ENCODE measurements at places on chromosomes 4 and X.

DNA sequence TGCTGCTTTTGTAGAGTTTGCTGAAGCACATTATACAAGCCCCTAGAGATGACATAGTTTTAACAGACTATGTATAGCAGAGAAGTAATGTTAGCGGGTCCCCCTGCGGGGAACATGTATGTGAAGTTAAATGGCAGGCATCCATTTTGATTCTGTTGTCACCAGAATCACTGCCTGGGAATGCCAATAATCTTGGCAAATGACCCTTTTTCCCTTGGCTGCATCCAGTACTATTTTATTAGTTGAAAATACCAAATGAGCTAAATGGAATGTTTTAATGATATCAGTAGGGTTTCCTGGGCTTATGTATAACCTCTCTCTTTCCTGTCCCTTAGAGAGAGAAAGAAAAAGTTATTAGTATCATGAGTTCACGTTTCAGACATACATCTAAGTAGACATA, 93.6 kb downstream of the LIMCH1 start:
- no peak for DNase-seq

- DNase-seq = no peak
These were observed 288.0 kb downstream of the SH2D1A start for GRCh38 chrX:124634363-124634762.

- DNase-seq = no peak
These were observed 30.6 kb upstream of the GPRIN3 start for GRCh38 chr4:89338206-89338605.

- DNase-seq = no peak
These were observed 72.6 kb upstream of the SLC4A4 start for GRCh38 chr4:71266090-71266794.

DNA sequence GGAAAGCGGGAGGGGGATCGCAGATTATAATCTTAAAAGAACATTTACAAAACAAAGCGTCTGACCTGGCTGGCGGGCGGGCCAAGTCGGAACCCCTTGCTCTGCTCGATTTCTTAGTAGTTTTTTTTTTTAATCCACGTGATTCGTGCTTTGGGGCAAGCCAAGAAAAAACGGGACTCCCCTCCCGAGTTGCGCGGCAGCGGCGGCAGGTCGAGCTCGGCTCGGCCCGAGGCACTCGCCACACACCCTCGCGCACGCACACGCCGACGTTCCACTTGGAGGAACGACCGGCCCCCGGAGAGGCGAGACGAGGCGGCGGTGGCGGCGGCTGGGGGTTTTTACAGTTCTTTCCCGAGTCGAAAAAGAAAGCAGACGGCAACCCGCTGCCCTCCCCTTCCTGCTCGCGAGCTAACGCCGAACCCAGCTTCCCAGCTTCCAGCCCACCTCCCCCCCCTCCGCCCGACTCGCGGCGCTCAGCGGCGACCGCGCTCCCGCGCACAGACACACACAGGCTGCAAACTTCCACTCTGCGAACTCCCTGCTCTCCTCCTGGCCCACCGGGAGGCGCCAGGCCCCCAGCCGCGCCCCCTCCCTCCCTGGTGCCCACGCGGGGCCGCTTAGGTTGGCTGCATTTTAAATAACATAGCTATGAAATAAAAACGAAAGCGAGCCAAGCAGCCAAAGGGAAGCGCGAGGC, 1.2 kb downstream of the BCOR start:
- DNase-seq = peak; percentile 19

GRCh38 chr4:158786121-158786601, 17.3 kb downstream of the FNIP2 start:
- no peak for DNase-seq

DNA sequence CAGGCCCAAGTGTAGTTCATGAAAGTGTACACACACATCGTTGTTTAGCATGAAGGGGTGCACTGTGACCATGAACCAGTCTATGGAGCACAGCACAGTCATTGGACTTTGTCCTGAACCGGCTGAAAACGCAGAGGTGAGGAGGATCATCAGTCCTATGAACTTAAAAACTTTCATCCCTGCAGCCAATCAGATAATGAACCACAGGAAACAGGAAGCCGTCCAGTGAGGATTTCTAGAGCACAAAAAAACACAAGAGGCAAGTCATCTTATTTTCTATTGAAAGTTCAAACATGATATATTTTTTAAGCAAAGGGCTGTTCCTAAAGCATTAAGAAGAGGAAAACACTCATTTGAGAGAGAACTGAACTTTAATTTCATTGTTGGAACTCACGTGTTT, 91.8 kb downstream of the PLAC1 start:
- no peak for DNase-seq

DNA sequence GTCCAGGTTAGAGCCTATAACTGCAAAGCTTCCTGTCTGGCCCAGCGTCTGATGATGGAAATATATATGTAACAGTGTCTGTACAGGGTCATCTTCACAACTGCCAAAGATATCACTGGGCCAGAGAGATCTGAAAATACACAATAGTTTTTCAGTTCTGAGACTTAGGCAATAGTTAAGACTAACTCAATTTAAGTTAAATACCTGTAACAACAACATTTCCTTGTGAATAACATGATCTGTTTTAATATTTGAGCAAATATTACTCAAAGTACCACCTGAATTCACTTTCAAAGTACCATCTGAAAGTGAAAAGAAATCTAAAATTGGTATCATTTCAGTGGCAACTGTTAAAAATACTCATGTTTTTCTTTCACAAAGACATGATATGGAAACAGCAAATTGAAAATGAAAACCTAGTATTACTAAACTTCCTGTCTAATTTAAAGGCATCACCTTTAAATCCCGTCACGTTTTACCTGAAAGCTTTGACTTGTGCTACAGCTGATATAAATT, 9.6 kb downstream of the ZAR1 start:
- DNase-seq = no peak

GRCh38 chr4:141158219-141158618, 24.9 kb upstream of the RNF150 start:
- peak; percentile 50 for DNase-seq

DNA sequence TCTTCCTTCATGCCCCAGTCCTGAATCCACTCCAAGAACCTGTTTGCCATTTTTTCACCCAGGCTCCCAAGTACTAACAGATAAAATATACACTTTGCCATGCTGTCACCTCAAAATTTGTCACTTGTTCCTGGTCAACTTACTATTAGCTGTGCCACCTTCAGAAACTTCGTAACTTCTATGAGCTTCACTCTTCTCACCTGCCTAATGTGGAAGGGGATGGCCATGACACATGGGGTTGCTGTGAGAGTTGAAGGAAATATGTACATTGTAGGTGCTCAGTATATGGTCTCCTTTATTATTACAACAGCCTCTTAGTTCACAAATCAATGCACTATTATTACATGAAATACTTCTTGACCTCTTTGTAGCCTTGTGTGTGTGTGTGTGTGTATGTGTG, 10.4 kb downstream of the TMSB4X start:
- no peak for DNase-seq

GRCh38 chr4:22130741-22131140, 182.2 kb upstream of the KCNIP4 start:
- no peak for DNase-seq

DNA sequence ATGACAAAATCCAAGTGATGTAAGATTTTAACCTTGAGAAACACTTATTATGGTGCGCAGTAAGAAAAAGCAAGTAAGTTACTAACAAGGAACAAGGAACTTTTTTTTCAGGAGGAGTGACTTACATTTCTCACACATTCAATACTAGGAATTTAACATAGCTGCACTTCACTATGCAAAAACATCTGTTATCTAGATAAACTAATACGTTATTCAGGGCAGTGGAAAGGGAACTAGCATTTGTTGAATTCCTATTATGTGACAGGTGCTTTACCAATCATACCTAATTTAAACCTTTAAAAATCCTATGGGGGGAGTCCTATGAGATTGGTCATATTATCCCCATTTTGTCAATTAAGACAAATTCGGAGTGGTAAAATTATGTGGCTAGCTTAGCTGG, 238.0 kb downstream of the NR3C2 start:
- DNase-seq = no peak

- DNase-seq = no peak
These were observed 201.4 kb downstream of the SPOCK3 start for GRCh38 chr4:167032871-167033270.

DNA sequence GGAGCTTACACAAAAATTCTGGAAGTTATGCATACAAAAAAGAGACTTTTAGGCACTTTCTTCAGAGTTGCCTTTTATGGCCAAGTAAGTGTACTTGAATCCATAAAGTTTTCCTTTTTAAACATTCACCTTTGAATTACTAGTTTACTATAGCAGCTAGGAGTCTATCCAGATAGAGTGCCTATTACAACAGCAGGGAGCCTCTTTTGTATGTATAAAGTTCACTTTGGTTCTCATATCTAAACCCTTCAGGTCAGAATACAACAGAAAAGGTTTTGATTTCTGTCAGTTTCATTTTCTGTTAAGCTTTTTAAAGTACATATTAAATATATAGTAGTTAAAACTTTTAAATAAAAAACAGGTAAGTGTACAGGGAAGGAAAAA, 51.4 kb upstream of the IL13RA1 start:
- no peak for DNase-seq

GRCh38 chr4:71360844-71361243, 22.0 kb downstream of the SLC4A4 start:
- DNase-seq = no peak

DNA sequence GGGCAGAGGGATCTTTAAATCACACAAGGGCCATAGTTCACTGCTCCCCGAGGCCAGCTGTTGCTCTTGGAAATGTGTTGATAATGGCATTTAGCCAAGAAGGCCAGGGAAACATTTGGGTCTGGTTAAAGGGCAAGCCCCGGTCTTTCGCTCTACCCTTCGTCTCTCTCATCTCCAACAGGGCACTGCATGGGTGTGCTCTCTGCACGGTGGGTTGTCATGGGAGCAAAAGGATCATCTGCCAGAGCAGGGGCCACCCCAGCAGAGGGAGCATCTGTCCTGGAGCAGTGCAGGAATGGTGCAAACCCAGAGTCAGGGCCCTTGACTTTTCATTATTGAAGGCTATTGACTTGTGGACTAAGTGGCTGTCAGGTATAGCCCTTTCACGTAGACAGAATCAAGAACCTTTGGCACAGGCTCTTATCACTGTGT, 22.7 kb upstream of the PGRMC2 start:
- peak; percentile 31 for DNase-seq

GRCh38 chrX:149010853-149011224, 494.3 kb downstream of the IDS start:
- DNase-seq = no peak

DNA sequence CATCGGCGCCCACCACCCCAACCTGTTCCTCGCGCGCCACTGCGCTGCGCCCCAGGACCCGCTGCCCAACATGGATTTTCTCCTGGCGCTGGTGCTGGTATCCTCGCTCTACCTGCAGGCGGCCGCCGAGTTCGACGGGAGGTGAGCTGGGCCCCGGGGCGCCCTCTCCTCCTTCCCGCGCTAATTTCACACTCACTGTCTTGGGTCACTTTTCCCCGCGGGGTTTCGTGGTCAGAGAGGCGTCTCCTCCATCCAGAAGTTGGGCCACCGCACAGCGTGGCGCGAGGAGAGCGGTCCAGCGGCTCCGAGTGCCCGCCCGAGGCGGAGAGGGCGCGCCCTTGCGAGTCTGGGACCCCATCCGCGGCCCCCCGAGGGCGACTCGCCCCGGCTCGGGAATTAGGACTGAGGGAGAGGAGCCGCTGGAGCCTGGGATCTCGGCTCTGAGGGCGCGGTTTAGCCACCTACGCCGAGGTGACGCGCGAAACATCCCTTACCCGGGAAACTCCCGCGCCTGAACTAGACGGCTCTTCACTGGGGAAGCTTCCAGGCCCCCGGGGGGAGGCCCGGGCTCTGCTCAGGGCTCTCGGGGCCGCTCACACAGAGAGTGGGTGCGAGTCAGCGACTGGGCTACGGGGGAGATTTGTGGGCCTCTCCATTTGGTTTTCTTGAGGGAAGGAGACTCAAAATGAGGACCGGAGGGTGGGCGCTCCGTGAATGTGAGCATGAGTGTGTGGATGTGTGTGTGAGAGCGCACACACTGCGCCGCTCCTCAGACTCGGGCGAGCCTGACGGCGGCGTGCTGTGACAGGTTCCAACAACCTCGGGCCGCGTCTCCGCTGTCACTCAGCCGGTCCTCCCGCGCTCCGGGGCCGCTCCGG, 551 bp downstream of the NPNT start:
- DNase-seq = peak; percentile 31

DNA sequence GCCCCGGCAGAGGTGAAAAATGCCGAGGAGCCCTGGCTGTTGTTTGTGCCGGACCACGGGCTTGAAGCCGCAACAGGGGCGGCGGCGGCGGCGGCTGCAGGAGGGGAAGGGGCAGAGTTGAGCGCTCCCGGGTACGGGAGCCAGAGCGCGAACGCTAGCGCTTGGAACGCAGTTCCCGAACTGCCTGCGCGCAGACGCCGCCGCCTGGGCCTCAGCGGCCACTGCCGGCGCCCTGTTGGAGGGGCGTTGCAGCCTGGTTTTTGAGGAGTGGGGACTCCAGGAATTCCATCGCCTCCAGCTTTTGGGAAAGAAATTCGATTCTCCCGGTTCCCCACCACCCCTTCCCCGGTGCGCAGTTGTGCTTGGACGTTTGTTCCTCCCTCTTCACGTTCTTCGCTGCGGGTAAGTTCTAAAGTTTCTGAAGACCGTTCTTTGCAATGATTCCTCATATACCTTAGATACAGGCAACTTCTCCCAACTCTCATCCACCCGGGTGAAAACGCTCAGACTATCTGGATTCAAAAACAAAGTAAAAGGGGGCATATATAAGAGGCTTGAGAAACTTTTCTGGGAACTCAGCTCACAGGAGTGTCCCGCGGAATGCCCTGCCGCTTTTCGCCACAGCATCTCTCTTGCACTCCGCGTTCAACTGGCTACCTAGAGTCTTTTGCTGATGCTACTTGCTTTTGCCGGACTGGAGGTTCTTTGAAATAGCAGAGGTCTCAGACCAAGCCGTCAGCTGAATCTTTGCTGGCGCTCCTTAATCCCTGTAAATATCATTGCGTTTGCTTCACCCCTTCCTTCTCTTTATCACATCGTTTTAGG, 1.0 kb downstream of the FAT4 start:
- peak; percentile 53 for DNase-seq

DNA sequence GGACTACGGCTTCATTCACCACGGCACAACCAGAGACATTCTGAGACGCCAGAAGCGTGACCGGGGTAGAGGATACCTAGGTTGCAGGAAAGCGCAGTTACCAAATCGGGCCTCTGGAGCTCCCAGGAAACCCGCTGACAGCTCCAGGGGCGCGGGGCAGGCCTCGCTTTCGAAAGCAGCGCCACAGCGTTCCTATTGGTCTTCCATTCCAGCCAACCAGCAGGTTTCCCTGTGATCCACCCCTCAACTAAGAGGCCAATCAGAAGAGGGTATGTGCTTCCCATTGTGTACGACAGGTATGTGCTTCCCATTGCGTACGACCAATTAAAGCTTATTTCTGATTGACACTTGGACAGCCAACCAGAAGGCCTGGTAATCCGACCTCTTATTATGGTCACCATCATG, 14.9 kb downstream of the SNX12 start:
- no peak for DNase-seq

- no peak for DNase-seq
These were observed 2.2 kb downstream of the TMEM156 start for GRCh38 chr4:39029752-39030694.

GRCh38 chr4:170122252-170122651, 32.5 kb upstream of the AADAT start:
- no peak for DNase-seq
